NCI-H460 (cell line): ENCODE measurements at places on chromosomes 7 and 10. TPM values are rescaled to one million over a fixed set of nuclear protein-coding genes. Genes with fewer than 3 reads are reported as not detected.

Gene PRLHR
- not detected in 2 replicates for total RNA-seq

GRCh38 chr10:11448545-11449244 lies 162.8 kb downstream of the USP6NL start:
- DNase-seq = no peak

GRCh38 chr10:71865561-71866041 lies 14.6 kb upstream of the PSAP start:
- no peak for DNase-seq

- DNase-seq = no peak
These were observed 205.2 kb downstream of the TMEM26 start for GRCh38 chr10:61248013-61248412.

- no peak for DNase-seq
These were observed 41.1 kb downstream of the GLRX3 start for GRCh38 chr10:130177250-130177649.

DNA sequence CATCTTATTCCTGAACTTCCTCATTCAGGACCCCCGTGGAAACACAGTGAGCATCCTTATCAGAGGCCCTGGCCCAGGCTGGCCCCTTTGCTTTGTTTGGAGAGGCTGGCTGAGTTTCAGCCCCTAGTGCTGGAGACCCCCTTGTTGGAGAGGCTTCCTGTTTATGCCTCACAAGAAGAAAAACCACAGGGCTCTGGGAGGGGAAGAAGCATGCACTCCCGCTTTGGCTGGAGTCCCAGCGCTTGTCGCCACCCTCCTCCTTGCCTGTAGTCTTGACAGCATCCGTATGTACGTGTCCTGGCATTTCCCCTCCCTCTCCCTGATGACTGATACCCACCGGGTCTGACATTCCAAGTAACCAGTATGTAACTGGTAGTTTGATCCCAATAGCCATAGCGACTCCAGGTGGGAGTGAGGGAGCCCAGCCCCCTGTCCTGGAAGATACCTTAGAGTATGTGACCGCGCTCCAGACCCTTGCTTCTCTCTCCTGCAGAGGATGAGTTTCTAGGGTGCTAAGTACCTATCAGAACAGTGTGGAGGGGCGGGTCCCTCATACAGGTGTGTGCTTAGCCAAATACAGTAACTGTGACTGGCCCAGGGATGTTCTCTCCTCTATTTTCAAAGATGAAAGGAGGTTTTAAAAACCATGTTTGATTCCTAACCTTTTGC lies 6.9 kb upstream of the ATP6V0E2 start:
- DNase-seq = no peak
